CD4-positive, alpha-beta T cell treated with Interleukin-10 for 1 hour (primary cell): ENCODE measurements at places on chromosomes 6 and 20.

GRCh38 chr6:166675736-166676135, 48.7 kb upstream of the RPS6KA2 start:
- no peak for DNase-seq

- DNase-seq: no peak
Observed at GRCh38 chr6:63904650-63905248, 269.1 kb downstream of the PHF3 start.

GRCh38 chr6:160054271-160054670, 67.3 kb upstream of the SLC22A1 start:
- DNase-seq: no peak

GRCh38 chr6:42268835-42269204, 51.2 kb upstream of the MRPS10 start:
- DNase-seq: no peak

GRCh38 chr6:12335131-12335527, 45.0 kb downstream of the EDN1 start:
- no peak for DNase-seq

DNA sequence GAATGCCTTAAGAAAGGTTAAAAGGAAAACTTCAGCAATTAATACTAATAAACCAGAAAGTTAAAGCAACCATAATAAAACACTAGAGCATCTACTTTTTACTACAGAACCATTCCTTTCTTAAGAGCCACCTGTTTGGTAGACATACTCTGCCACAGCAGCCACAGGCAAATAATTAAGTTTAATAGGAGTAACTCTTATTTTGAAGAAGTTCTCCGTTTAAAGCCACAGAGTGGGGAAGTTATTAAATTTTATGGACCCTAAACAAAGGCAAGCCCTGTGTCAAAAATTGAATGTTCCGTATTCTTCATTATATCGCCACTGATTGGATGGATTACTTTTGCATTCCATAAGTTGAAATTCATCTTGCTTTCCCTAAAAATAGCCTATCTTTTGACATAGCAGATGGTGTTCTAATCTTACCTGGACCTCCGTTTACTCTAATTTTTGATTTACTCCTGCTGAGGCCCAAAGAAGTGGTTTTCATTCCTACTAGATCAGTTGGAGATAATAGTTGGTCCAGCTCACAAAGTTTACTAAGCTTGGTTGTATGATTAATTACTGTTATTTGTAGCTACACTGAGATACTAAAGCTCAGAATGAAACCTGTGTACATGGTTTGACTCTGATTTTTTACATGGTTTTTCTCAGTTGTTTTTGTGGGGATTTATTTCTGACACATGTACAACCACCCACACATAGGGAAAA, 140.4 kb upstream of the SUPT3H start:
- no peak for DNase-seq

DNA sequence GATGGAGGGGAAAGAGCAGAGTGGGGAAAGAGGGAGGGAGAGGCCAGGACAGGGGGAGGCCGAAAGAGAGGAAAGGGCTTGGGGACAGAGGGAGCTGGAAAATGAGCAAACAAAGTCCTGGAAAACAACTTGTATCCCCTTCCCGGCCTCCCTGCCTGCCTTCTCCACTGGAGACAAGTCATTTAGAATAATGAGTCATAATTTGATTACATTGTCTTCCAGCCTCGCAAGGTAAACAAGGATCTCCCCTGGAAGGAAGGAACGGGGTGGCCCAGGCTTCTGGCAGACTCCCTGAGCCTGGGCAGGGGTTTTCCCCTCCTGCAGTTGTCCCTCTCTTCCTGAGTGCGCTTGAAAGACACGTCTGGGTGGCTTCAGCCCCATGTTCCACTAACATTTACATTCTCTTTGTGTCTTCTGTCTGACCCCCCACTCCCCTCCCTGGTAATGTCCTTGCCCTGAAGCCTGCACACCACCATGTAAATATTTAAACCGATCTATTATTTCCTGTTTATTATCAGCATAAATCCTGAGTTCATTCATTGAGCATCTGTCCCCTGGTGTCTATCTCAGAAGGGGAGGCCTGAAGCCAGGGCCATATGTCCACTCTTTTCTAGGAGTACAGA, 12.1 kb upstream of the MRPS18A start:
- no peak for DNase-seq

DNA sequence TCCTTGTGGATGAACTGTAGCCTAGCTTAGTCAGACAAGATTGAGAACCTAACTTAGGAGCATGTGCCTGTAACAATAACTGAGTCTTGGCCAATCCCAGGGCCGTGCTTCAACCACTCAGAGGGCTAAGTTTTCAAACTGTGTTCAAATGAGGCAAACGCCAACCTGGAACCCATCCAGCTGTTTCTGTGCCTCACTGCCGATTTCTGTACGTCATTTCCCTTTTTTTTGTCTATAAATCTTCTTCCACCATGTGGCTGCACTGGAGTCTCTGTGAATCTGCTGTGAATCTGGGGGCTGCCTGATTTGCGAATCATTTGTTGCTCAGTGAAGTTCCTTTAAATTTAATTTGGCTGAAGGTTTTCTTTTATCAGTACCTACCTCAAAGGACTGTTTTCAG, 115.0 kb upstream of the CHD6 start:
- no peak for DNase-seq

GRCh38 chr6:145502416-145502815, 232.9 kb downstream of the EPM2A start:
- no peak for DNase-seq

GRCh38 chr20:11754451-11754850, 163.2 kb upstream of the BTBD3 start:
- DNase-seq: no peak

- no peak for DNase-seq
Observed at GRCh38 chr20:62840244-62841197, 21.1 kb downstream of the TCFL5 start.
